Endodermal cell (in vitro differentiated cells): ENCODE measurements at places on chromosomes 1 and 21.

GRCh38 chr1:112501810-112502641, 6.7 kb upstream of the WNT2B start:
- DNase-seq, result peak; percentile 82

DNA sequence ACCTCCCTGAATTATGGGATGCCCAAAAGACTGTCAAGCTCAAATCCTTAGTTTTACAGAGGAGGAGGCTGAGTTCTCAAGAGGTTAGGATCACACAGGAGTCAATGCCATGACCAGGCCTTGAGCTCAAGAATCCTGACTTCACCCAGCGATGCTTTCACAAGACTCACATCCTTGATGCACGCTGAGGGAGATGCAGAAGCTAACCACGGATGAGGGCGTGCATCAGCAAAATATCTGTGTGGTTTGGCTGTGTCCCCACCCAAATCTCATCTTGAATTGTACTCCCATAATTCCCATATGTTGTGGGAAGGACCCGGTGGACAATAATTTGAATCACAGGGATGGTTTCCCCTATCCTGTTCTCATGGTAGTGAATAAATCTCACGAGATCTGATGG, 133.2 kb downstream of the KCNJ6 start:
- DNase-seq, result peak; percentile 17

DNA sequence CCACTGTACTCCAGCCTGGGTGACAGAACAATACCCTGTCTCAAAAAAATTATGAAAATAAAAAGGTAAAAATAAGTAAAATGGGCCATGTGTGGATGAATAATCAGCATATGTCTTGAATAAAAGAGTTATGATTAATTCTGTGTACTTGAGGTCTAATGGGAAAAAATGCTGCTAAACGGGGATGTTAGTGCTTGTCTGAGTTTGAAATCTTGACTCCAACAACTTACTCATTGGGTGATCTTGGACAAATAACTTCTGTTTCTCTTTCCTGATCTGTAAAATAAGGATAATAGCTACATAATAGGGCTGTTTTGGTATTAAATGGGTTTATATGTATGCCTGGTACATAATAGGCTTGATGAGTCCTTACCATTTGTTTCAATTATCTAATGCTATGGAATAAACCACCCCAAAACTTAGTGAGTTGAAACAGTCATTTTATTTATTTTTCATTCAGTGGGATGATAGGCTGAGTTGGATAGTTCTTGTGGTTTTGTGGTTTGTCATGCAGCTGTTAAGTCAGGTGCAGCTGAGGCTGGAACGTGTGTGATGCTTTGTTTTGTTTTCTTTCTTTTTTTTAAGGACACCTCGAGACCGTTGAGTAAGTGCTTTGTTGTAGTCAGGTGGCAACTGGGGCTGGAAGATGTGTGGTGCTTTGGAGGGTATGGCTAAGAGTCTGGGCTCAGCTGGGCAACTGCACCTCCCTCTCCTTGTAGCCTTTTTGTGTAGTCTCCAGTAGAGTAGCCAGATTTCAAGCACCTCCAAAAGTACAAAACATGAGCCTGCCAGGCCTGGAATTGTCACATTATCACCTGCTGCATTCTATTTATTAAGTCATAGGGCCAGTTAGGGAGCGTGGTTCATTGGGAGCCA, 4.9 kb downstream of the MDM4 start:
- peak; percentile 41 for DNase-seq

DNA sequence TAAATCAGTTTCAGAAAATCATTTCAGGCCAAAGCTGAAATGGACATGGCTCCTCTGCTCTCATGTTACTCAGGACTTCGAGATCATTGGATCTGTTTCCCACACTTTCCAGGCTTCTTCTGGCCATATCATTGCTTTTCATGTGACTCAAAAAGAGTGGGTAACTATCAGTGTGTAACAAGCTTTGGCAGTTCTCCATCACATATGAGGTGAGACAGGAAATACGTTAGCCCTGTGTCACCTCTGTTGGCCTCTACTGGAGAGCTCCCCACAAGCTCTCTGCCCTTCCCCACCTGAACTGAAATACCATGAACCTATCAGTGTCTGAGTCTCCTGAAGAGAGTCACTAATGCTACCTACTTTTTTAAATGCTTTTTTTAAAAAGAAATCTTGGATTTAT, 128.2 kb downstream of the LBR start:
- no peak for DNase-seq

DNA sequence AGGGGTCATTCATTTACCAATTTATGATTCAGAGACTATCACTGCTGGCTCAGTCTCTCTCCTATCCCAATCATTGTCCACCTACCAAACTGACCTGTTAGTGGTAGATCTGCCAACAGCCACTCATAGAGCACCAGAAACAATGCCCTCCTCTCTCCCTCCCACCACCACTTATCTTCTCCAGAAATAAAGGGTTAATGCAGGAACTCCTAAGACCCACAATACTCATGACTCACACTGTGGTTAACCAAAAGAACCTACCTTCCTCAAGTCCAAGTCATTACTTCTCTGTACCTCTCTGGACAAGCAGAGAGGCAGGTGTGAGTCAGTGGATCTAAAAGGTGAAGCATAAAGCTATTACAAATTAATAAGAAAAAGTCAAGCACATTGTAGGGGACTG, 40.9 kb upstream of the CAMK1G start:
- DNase-seq, result no peak

DNA sequence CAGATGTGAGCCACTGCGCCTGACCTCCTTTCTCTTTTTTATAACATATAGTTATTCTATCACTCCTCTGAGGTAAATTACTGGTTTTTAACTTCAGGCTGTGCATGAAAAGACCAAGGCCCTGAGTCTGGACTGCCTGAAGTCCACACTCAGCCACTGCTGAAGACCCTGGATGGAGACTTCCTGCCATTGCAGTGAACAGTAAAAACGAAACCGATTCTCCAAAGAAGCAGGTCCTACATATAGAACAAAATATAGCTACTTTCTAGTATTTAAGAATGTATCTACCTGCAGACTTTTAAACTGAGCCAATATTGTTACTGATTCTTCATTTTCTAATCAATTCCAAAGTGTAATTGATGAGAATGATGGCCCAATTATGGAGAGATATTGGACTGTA, 232.8 kb downstream of the CHRM3 start:
- no peak for DNase-seq

DNA sequence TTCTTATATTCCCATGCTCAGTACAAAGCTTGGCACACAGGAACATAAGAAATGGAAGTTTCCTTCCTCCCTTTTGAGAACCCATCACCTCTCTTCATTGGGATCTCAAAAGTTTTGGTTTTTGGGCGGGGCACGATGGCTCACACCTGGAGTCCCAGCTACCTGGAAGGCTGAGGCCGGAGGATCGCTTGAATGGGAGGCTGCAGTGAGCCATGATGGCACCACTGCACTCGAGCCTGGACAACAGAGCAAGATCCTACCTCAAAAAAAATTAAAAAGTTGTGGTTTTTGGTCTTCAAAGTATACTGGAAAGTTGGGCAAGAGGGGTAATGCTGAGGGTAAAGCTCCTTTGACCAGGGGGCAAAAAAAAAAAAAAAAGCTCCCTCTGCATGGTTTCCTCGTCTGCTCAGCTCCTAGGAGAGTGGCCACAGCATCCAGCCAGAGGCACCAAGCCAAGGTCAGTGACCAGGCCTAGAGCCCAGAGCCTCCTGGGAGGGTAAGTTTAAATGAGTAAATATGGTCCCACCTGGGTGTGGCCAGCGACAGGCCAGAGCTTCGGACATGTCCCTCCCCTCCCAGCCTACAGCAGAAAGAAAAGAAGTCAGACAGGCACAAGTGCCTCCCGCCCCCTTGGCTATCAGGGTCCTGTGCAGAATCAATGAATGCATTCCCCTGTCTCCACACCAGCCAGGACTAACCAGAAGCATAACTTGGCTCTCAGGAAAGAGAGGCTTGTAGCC, 5.0 kb downstream of the MEF2D start:
- DNase-seq, result no peak

- no peak for DNase-seq
Measured at GRCh38 chr1:161342177-161342576, 25.5 kb downstream of the CFAP126 start.

DNA sequence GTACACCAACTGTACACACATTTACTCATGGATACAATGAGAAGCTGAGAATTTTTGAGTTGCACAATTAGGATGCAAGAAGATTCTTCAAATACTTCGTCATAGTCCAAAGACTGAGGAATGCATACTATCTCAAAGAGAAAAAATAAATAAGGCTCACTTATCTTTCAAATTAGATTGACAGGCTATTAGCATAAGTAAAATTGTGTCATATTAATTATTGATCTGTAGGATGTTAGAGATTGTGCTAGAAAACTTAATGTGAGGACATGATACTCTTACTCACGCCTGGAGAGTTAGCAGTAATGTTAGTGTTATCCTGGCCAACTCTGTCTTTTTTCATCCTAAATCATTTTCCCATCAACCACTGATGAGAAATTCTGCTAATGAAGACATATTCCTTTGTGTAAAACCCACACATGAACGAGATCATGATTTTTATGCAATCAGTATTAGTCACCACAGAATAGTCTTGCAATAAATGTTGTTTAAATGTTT, 659.0 kb downstream of the LTN1 start:
- no peak for DNase-seq

- peak; percentile 73 for DNase-seq
Measured at GRCh38 chr1:220927442-220927841, 48.2 kb downstream of the HLX start.

- DNase-seq, result no peak
Measured at GRCh38 chr1:6409733-6410132, 10.0 kb downstream of the HES2 start.

GRCh38 chr1:200231787-200232231, 178.0 kb downstream of the ZNF281 start:
- DNase-seq, result no peak

- DNase-seq, result no peak
Measured at GRCh38 chr1:151989211-151989862, 4.3 kb downstream of the S100A10 start.

DNA sequence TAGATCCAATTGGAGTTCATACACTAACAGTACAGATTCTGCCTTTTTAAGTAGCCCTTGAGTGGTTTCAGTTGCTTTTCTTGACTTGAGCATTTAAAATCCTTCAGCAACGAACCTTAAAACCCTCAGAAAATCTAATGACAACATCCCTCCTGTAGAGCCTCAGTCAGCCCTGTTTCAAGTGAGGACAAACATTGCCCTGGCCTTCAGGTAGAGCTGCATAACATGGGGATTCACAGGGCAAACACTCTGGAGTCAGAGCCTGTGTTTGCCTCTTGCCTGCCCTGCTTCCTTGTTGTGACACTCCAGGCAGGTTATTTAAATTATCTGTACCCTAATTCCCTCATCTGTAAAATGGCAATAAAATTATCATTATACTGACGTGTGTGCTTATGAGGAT, 96.1 kb upstream of the KCNA3 start:
- no peak for DNase-seq

GRCh38 chr1:245614476-245614875, 459.7 kb downstream of the KIF26B start:
- DNase-seq, result no peak

GRCh38 chr1:88812366-88812765, 79.0 kb downstream of the GTF2B start:
- DNase-seq, result no peak

- no peak for DNase-seq
Measured at GRCh38 chr1:216247937-216248336, 175.3 kb downstream of the USH2A start.

GRCh38 chr1:85334962-85335361, 58.5 kb upstream of the BCL10 start:
- DNase-seq, result no peak

DNA sequence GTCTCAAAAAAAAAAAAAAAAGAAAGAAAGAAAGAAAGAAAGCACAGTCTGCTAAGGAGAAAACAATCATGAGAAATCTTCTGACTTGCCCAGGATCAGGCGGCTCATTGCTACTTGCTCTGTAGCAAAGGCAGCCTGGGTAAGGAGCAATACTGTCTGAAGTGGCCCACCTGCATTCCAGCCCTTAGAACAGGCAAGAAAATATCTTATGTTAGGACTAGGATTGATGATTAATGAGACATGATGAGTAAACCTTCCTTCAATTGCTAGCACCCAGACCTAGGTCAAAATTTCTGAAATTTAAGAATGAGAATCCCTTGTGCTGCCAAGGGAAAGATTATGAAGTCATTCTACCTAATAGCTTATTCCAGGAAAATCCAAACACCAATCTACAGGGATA, 140.8 kb downstream of the DSCAM start:
- DNase-seq, result no peak

- DNase-seq, result no peak
Measured at GRCh38 chr21:39198800-39199199, 15.5 kb upstream of the PSMG1 start.

GRCh38 chr1:6262555-6263420, 1.9 kb upstream of the GPR153 start:
- DNase-seq, result no peak

- DNase-seq, result peak; percentile 62
Measured at GRCh38 chr1:56535362-56535761, 44.0 kb downstream of the PLPP3 start.

- DNase-seq, result no peak
Measured at GRCh38 chr1:19110257-19110927, 99.7 kb downstream of the UBR4 start.

- DNase-seq, result no peak
Measured at GRCh38 chr21:36499578-36500471, 19.9 kb upstream of the CLDN14 start.

- DNase-seq, result peak; percentile 87
Measured at GRCh38 chr1:107964336-107965109, 457 bp downstream of the VAV3 start.

- DNase-seq, result no peak
Measured at GRCh38 chr1:110476028-110476765, 25.2 kb downstream of the PROK1 start.

DNA sequence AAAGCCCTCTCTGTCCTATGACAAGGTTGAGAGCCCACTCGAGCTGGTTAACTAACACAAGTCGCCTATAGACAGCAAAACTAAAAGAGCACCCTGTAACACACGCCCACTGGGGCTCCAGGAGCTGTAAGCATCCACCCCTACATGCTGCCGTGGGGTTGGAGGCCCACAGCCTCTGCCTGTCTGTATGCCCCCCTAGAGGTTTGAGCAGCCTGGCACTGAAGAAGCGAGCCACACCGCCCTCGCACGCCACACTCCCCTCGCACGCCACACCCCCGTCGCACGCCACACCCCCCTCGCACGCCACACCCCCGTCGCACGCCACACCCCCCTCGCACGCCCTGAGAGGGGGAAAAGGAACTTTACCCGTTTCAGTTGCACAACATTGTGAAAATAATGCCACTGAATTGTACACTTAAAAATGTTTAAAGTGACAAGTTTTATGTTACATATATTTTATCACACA, 13.2 kb upstream of the HMGCL start:
- peak; percentile 83 for DNase-seq

DNA sequence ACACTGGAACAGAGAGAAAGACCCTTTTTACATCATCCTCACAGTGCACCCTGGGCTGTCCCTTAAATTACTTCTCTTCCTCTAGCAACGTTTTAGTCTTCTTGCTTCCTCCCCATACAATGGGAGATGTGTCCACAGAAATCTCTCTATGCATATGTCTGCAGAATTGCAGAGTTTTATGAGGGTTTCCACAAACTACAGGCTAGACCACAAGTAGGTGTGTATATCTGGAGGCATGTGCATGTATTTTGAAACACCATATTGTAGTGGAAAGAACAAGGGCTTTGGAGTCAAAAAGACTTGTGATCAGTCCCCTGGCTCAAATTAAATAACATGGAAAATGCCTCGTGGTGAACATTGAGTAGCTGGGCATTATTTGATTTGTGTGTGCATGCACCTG, 121.3 kb upstream of the IPO9 start:
- no peak for DNase-seq
